ENCODE measurements at places on chromosomes 7 and 10.

- peak; percentile 57 for DNase-seq
Observed at GRCh38 chr10:83073472-83073871, 1065.8 kb upstream of the GHITM start.

DNA sequence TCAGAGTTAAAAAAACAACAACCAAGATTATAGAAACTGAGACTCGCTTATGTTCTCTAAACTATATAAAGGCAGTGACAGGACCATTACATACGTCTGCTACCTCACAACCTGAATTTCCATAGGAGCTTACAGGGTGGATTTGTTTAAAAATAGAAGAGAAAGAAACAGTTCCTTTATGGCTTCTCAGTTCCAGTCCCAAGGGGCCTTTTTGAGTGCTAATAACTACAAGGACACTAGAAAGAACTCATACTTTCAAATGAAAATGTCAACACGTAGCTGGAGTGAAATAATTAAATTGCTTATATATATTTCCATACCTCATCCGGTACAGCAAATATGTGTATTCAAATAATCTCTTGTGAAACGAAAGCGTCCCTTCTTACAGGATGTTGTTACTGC is 19.7 kb downstream of the TSPAN12 start:
- no peak for DNase-seq

- DNase-seq, result no peak
Observed at GRCh38 chr10:725786-726185, 36.3 kb upstream of the DIP2C start.

GRCh38 chr10:34192646-34193045 is 622.5 kb downstream of the PARD3 start:
- DNase-seq, result no peak

GRCh38 chr10:31677195-31678138 is 251.2 kb downstream of the ARHGAP12 start:
- no peak for DNase-seq

- no peak for DNase-seq
Observed at GRCh38 chr10:68816796-68817412, 10.4 kb upstream of the STOX1 start.

GRCh38 chr10:1477578-1477977 is 259.7 kb downstream of the ADARB2 start:
- DNase-seq, result no peak

DNA sequence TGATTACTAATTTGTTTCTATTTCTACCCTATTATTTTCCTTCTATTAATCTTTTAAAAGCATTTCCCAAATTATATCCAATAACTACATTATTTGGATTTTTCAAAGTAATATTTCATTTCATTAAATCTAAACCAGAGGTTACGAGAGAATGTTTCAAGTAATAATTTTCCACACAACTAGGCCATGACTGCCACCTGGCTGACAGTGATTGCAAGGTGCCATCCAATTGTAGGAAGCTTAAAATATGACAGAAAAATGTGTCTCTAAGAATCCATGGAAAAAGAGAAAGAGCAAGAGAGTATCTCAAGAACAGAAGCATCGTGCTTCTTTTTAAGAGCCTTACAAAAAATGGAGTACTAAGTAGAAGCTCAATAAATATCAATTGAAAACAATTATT is 48.7 kb downstream of the TPK1 start:
- no peak for DNase-seq
